ENCODE measurements at places on chromosomes 6 and 20. TPM values are rescaled to one million over a fixed set of nuclear protein-coding genes. Genes with fewer than 3 reads are reported as not detected.

The POU5F1 gene
- 5.6 TPM for total RNA-seq

The OR5V1 gene
- not detected for total RNA-seq

The EPPIN gene
- total RNA-seq: not detected

The OR2H2 gene
- total RNA-seq: not detected

The STK35 gene
- 10.8 TPM for total RNA-seq

The AVP gene
- not detected for total RNA-seq

The ZSCAN23 gene
- 8.4 TPM for total RNA-seq

The DZANK1 gene
- 1.4 TPM for total RNA-seq

Data from Daoy (cell line).